Dorsolateral prefrontal cortex (tissue), 122 donors: ENCODE measurements at places on chromosomes 16 and 17.

DNA sequence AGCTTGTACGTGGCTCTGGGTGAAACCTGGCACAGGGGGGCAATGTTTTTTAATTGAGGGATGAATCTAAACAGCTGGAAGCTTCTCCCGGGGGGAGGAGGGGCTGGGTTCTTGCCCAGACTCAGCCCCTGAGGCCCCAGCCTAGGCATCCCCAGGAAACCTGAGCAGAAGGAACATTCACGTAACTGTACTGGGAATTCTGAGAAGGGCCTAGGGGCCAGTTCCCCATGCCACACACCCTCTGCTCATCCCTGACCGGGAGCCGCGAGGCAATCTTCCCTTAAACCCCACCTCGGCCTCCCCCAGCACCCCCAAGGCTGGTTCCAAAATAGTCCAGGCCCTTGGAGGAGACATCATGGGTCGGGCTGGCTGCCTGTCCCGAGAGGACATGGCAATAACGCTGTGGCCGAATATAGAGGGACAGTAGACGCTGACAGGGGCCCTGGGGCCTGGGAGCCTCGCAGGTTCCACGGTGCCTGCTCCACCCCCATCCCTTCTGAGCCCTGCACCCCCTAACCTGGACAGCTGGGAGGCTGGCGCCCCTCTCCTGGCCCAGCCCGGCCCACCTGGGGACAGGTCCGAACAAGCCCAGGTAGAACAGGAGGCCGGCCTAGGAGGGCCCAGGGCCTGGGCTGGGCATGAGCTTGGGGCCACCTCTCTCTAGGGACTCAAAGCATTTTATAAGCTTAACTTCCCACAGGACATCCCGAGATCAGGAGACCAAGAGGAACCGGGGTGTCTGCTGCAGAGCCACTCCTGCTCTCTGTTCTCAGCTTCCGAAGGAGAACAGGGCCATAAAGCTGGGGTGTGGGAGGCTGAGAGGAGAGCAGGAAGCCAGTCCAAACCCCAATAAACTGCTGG lies 83.2 kb upstream of the TOB1 start:
- peak; percentile 23 for DNase-seq

DNA sequence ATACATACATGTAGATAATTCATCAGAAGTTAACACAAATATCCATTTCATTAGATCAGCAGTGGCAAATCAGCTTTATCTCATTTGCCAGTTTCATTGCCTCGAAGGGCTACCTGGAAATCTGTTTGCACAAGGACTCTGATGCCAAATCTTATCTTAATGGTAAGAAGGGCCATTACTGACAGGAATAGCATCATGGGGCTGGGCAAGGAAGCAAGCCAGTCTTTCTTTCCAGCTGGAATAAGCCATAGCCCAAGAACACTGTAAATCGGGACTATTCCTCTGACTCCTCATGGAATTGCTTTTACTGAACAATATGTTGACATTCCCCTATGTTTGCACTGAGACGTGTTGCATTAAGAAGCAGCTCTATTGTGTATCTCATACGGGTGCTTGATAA lies 101.4 kb upstream of the CLEC3A start:
- no peak for DNase-seq

DNA sequence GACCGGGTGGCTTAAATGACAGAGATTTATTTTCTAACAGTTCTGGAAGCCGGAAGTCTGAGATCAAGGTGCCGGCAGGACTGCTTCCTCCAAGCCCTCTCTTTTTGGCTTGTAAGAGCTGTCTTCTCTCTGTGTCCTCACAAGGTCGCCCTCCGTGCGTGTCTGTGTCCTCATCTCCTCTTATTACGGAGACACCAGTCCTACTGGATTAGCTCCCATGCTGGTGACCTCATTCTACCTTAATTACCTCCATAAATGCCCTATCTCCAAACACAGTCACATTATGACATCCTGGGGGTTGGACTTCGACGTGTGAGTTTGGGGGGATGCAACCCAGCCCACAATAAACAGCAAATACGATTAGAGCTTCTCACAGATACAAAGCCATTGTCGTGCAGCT lies 161.5 kb downstream of the FOXL1 start:
- no peak for DNase-seq

DNA sequence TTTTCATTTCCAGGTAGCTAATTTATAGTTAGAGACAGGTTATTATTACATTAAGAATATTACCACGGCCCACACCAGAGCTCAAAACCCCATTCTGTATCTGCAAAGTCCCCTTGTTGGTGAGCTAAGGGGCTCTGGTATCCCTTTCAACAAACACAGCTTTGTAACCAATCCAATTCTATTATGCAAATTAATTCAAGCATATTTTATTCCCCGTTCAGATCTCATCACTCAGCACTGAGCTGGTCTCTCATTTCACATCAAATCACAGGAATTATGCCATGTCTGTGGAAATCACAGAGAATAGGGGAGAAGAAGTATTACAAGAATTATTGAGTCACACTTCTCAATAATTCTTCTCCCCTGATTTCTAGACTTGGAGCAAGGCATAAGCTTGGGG lies 111.7 kb downstream of the CDH11 start:
- no peak for DNase-seq

GRCh38 chr17:7248796-7249195 lies 2.7 kb downstream of the CTDNEP1 start:
- no peak for DNase-seq

DNA sequence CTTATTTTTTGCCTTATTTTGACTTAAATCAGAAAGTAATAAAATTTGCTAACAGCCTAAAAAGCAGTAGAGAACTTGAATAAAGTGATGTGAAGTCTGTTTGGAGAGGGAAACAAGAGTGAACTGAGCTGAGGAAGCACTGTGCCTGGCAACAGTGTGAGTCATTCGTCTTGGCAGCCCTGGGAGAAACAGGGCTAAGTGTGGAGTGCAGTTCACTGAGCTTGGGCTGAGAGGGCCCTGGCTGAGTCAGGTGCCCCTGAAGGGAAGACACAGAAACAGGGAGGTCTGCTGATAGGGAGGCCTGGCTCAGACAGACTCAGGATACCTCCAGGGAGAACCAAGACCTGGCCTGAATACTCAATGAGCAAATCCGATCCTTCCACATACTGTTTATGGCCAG lies 132.1 kb downstream of the HS3ST4 start:
- no peak for DNase-seq

DNA sequence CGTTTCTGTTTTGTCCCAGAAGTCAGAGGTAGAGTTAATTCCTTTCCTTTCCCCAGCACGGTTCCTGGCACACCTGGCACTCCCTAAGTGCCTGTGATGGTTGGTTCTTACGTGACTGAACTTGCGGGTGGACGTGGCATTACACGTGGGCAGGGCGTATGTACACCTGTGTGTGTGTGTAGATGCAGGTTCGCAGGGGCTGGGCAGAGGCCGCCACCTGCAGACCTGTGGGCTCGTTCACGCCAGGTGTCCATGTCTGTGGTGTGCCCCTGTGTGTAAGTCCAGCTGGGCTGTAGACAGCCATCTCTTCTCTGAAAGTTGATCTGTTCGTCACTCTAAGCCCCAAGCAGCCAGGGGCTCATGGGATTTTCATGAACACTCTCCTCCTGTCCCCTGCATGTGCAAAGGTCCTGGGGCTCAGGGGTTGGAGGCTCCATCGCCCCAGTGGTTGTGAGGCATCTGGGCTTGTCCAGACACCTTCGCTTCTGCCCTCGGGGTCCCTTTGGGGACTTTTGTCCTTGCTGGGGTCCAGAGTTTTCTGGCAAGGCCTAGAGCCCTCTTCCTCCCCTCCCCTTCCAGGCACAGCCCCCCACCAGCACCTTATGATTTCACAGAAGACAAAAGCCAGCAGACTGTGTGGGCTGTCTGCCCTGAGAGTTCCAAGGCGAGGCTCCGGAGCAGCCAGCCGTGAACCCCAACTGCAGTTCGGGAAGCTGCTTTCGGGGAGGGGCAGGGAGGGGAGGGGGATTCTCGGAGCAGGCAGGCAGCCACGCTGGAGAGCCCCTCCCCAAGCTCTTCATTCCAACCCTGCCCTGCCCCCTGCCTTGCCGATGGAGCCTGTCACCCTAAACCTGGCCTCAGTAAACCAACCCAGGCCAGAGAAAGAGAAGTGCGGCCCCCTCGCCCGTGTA lies 5.4 kb upstream of the FSCN2 start:
- DNase-seq = no peak

GRCh38 chr17:61450641-61451537 lies 1.3 kb upstream of the TBX4 start:
- no peak for DNase-seq

DNA sequence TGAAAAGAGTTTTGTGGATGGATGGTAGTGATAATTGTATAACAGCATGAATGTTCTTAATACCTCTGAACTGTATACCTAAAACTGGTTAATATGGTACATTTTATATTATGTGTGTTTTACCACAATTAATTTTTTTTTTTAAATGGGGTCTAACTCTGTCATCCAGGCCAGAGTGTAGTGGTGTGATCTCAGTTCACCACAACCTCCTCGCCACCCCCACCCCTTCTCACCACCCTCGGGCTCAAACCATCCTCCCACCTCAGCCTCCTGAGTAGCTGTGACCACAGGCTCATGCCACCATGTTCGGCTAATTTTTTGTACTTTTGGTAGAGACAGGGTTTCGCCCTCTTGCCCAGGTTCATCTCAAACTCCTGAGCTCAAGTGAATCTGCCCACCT lies 123.2 kb downstream of the CDRT15L2 start:
- no peak for DNase-seq
